Endothelial cell (in vitro differentiated cells): ENCODE measurements at places on chromosomes 1 and 21.
A peak's percentile ranks its signal among the peaks of the same experiment; 100 is the strongest.

DNA sequence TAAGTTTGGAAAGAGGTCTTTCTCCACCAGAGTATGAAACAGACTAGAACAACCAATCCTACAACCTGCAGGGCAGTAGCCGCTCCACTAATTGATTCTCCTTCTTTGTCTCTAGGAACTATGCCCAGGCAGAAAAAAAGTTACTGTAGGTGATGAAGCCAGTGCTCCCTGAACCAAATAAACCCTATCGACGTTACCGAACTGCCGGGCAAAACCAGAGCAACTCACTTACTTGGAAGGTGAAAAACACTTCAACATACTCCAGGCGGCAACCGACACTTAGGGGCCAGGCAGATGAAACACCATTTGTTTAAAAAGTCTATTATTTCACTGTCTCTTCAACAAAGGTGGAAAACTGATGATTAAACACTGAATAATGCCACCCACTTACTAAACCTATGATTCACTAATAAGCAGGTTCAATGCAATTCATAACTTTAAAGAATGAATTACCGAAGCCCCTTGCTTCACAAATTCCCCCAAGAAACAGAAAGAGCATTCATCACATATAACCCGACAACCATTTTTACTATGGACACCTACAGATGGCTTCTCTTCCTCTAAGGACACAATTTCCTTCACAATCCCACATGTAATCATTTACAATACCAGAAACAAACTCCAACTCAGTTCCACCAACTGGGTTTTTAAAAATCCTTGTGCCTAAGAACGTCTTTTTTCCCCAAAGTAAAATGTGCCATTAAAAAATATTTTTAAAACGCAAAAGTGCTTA lies 1.6 kb downstream of the NRIP1 start:
- DNase-seq = no peak

GRCh38 chr1:36752891-36753361 lies 270.2 kb upstream of the CSF3R start:
- no peak for DNase-seq

DNA sequence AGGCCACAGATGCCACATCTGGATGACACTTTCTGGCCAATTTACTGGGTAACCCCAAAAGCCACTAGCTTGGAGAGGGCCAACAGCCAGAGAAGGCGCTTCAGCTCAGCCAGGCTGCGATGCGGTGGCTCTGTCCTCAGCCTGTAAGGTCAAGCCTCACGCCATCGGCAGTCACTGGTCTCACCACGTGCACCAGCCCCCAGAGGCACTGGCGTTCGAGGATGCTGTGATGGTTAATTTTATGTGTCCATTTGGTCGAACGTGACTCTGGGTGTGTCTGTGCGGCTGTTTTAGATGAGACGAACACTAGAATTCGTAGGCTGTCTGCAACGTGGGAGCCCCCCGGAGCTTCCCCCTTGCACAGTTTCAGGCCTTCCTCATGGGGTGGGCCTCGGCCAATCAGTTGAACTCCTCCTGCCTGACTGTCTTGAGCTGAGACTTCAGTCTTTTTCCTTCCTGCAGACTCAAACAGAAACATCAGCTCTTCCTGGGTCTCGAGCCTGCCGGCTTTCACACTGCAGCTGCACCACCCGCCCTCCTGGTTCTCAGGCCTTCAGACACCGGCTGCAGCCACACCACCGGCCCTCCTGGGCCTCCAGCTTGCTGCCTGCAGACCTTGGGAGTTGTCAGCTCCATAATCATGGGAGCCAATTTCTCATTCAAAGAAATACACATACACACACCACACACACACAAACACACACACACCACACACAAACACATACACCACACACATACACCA lies 41.6 kb upstream of the SLC45A1 start:
- DNase-seq = no peak

- DNase-seq = no peak
Measured at GRCh38 chr1:19739628-19740027, 60.1 kb downstream of the TMCO4 start.

- no peak for DNase-seq
Measured at GRCh38 chr1:157782931-157783330, 6.0 kb upstream of the FCRL2 start.

DNA sequence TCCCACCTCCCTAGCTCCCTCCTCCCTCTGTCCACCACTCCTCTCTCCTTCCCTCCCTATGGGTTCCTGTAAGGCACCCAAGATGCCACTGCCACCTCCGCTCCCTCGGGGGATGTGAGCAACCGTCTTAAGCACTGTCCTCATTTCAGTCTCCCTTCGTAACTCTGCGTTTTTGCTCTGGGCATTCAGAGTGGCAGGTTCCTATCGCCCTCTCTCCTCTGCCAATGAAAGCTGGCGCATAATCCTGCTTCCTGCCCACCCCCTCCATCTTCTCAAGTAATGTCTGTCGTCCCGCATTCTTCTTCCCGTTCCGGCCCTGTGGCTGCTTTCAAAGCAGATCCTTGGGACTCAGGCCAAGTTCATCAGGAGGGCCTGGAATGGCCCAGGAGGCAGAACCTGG lies 253.9 kb upstream of the TMEM51 start:
- no peak for DNase-seq

GRCh38 chr1:202023001-202023433 lies 12.6 kb downstream of the ELF3 start:
- no peak for DNase-seq

DNA sequence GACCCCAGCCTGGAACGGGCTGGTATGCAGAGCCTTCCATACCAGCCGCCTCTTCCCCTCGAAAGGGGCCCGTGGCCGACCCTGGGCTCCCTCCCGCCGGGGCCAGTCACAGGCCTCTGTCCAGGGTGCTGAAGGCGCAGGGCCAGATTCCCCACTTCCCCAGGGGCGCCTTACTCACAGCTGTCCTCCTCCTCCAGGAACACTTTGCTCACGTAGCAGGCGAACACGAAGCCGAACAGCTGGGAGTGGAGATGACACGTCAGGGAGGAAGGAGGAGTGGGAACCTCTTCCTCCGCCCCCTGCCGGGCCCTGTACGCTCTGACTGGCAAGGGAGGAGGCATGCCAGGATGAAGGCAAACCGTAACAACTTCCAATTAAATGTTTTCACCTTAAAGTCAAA lies 57.3 kb downstream of the NKAIN1 start:
- peak; percentile 86 for DNase-seq

- no peak for DNase-seq
Measured at GRCh38 chr1:25528881-25529517, 14.4 kb upstream of the LDLRAP1 start.

DNA sequence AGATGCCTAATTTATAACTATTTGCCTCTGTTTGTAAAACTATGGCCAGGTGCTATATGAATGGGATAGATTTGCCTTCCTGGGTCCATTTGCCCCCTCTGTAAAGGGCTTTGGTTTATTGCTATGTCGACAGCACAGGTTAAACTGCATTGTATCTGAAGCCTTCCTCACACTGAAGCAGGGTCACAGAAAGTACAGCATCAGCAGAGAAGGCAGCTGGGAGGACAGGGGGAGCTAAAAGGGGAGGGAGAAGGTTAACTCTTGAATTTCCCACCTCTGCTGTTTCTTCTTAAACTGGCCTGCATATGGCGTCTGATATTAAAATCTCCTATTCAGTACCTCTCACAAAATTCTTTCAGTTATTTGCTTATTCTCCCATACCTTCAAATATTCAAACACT lies 297.4 kb downstream of the TM2D1 start:
- no peak for DNase-seq

- DNase-seq = peak; percentile 90
Measured at GRCh38 chr1:22641906-22642636, 1.4 kb upstream of the C1QC start.

GRCh38 chr1:11334261-11334804 lies 61.3 kb downstream of the UBIAD1 start:
- DNase-seq = no peak

DNA sequence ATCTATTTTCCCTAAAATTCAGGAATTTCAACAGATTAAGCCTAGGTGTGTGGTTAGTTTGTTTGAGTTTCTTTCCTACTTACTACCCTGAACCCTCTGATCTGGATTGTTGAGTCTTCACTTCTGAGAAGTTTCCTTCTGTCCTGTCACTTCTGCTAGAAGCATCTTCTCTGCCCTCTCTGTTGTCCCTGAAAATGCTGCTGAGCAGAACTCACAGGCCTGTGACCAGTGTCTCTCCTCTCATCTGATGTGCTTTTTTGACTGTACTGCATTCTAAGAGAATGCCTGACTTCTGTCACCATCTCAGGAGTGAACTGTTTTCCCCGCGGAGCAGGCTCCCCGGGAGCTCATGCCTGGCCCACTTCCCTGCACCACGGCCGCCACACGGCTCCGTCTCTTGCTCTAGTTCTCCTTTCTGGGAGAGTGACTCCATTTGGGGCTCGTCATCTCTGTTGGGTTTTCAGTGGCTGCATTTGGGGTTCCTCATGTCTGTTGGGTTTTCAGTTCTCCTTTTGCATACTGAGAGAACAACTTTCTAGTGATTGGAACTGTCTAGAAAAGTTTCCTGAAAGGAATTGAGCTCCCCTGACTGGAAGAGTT lies 77.9 kb downstream of the POFUT2 start:
- no peak for DNase-seq

DNA sequence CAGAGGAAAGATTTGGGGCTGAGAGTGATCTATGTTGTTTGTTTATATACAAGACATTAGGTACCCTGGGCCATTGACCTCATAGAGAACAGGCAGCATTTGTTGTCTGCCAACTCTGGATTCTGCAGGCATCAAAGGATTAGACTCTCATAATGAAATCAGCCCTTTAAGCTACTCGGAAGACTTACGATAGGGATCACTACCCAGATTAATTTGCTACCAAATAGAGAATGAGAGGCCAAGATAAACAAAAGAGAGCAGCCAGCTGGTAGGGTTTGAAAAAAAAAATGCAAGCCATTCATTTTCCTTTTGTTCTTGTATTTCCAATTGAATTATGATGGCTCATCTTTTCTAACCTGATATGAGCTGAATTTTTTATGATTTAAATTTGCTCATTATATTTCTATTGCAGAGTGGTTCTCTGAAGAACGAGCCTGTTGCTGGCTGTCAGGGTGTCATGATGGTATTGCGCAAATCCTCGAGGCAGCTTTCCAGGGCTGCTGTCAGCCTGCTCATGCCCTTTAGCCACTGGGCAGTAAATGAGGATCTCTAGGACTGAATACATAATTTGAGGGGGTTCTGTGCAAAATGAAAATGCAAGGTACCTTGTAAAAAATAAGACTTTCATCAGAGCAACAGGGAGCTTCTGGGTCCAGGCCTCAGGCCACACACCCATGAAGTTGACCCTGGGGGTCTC lies 116.4 kb upstream of the KCNJ15 start:
- no peak for DNase-seq

GRCh38 chr1:83976920-83977319 lies 22.0 kb downstream of the TTLL7 start:
- no peak for DNase-seq

GRCh38 chr1:206453111-206453510 lies 17.2 kb upstream of the IKBKE start:
- no peak for DNase-seq

- DNase-seq = no peak
Measured at GRCh38 chr21:46268371-46268770, 17.0 kb downstream of the MCM3AP start.

GRCh38 chr21:29849735-29850176 lies 90.0 kb downstream of the GRIK1 start:
- peak; percentile 41 for DNase-seq

DNA sequence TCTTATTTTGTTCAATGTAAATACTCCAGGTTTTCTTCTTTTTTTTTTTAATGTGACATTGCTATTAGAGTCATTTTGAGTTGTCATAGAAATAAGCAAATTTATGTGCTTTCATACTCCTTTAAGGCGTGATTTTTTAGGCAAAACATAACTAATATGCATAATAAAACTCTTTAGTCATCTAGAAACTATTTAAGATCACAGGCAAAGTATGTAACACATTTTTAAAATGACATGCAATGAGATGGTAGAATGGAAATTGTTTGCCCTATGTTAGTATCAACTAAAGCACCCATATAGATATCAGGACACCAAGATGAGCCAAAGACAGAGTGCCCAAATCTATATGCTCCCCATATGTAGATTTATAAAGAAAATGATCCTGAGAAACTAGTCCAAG lies 41.5 kb upstream of the SGIP1 start:
- DNase-seq = no peak

DNA sequence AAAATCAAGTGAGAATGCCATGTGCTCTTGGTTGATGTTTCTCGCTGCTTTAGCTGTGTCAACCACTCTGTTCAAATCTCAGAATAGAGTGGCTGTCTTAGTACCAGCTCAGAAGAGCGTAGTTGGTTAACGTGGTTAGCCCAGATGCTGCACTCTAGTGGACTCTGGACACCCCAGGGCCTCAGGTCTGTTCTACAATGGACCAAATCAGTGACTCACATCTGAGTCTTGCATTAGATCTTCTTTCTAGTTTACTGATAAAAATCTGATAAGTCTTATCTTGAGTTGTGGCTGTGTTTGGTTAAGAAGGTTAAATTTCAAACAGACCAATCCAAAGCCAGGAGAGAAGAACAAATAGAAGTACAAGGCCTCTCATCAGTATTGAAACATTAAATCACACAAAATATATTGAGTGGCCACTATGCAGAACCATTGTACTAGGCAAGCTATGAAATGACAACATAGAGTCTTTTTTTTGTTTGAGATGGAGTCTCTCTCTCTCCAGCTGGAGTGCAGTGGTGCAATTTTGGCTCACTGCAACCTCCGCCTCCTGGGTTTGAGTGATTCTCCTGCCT lies 104.1 kb downstream of the NR5A2 start:
- no peak for DNase-seq

GRCh38 chr1:94071976-94072375 lies 49.0 kb downstream of the ABCA4 start:
- DNase-seq = no peak

DNA sequence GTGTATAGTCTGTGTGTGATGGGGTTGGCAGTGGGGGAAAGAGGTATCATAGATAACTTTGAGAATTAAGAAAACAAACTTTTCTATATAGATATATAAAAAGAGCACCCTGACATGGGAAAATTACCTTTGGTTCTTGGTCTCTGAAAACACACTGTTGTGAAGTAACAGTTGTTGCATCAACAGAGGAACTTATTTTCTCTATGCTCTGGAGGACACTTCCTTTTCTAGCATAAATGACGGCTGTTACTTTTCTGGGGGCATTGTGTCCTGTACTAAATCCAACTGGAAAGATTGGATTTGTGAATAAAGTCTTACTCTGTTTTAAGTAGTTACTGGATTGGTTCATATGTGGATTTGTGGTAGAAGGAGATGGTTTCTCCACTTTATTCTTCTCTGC lies 12.6 kb downstream of the LRIF1 start:
- DNase-seq = no peak

DNA sequence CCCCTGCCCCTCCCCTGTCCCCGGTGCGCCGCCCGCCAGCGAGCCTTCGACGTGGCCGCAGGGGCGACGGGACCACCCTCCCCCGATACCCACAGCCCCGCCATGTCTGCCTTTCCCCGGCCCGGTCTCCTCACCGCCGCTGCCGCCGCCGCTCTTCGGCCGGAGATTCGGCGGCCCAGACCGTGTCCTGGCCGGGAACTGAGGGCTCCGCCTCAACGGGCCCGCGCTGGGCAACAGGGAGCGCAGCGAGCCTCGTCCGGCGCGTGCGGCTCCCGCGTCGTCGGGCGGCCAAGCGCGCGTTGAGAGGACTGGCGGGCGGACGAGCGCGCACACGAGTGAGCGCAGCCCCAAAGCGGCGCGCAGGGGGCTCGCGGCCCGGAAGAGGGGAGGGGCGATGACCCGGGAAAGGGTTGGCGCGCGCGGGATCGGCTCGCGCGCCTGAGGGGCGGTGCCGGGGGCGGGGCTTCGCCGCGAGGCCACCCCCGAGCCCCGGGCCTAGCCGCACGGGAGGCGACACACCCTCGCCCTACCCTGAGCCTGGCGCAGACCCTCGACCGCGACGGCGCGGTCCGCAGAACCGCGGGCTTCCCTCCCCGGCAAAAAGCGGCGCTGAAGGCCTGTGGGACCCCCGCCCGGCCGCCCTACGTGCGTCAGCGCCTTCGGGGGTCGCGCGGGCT lies at the start of gene BTG3:
Gene BTG3, minus strand, starts transcription at position 337 of the 677 bp plus-strand sequence. CDS start 3,757 bp downstream, outside the sequence.
- peak; percentile 76 for DNase-seq
